ENCODE measurements at places on chromosomes 3 and 15.

DNA sequence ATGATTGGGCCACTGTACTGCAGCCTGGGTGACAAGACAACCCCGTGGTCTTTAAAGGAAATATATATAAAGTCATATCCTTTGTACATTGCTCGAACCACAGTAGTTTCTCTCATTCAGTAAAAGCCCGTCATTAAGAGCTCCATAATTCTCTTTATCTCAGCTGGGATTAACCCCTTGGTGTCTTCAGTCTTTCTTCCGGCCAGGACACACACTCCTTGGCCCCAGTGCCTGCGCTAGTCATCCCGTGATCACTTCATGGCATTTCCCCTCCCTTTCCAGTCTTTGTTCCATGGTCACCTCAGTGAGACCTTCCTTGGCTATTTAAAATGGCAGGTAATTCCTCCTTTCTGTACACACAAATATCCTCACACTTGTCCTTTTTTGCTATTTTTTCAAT, 3.3 kb downstream of the RPL35A start:
- DNase-seq: no peak

DNA sequence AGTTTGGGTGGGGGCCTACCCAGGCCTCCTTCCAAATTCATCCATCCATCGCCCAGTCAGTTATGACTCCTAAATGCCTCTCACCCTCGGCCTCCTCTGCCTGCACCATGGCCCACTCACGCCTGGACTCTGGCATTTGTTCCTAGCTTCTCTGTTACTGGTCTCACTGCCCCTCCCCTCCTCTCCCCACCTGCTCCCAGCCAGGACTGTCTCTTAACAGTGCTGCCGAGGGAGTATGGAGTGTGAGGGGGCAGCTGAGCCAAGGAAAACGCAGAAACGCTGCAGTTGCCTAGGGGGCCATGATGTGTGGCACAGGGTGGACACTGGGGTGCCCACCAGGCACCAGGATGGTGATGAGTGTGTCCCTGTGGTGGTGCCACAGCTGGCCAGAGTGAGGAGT, 3.1 kb downstream of the RCCD1 start:
- DNase-seq: no peak

- no peak for DNase-seq
Measured at GRCh38 chr3:149581681-149582370, 76.0 kb downstream of the WWTR1 start.

DNA sequence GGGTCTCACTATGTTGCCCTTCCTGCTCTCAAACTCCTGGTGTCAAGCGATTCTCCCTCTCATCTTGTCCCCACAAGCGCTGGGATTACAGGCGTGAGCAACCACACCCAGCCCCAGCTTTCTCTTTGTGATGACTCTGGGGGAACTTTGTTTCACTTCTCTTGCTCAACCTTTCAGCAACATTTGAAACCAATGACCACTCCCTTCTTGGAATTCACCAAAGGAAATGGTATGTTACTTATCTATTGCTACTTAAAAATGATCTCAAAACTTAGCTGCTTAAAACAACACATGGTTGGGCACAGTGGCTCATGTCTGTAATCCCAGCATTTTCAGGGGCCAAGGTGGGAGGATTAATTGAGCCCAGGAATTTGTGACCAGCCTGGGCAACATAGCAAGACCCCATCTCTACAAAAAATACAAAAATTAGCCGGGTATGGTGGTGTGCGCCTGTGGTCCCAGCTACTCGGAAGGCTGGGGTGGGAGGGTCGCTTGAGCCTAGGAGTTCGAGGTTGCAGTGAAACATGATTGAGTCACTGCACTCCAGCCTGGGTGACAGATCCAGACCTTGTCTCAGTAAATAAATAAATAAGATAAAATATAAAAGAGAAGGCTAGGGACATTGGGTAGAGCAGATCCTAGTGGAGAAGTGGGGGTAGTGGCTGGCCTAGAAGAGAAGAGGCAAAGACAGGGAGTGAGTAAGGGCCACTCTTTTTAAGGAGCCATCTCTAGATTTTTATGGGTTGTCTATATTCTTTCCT, 10.3 kb upstream of the COPG1 start:
- DNase-seq: peak; percentile 59

DNA sequence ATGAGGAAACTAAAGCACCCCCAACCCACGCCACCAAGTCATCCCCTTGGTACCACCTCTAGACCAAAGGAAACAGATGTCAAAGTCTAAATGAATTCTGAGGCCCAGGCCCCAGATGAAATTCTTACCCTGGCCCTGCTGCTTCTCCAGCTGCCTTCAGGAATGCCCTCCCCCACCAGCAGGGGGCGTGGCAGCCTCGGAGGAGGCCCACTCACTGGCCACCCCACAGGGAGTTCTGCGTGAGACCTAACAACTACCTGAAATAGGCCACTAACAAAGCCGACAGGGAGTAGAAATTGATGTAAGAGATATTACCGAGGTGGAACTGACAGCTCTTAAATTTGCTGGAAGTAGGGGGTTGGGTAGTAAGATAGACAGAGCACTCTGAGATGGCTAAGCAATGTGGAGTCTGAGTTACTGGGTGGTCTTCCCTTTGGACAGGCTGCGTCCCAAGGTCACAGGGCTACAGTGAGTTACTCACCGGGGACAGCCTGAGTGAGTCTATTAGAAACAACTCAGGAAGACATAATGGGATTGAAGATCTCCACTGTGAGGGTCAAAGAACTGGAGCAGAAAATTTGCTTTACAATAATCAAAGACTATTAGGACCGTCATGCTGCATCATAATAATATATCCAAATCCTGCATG, 240.7 kb downstream of the SHOX2 start:
- DNase-seq: peak; percentile 18

DNA sequence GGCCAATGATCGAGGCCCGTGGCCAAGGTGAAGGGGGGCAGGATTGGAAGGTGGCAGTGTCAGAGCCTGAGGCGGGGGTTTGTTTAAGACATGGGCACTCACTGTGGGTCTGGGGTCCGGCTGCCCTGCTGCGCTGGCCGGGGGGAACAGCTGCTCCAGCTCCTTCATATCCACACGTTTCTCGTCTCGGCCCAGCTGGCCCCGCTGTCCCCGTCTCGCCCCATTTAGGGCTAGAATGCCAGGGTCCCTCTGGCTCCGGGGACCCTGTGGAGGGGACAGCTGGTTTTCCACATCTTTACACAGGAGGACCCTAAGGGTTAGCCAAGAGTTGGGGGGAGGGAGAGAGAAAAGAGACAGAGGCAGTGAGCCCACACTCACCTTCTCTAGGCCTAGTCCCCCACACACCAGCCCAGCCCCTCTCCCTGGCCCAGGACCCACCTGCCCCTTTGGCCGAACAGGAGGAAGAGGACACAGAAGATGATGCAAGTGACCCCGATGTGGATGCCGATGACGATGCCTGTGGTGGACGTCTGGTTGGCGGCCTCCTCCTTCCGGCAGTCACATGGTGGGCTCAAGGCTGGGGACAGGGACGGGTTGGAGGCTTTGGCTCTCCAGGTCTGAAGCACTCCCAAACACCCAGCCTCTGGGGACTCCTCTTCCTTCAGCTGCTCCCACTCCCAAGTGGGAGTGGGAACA, 25.0 kb downstream of the RNU5B-1 start:
- no peak for DNase-seq

DNA sequence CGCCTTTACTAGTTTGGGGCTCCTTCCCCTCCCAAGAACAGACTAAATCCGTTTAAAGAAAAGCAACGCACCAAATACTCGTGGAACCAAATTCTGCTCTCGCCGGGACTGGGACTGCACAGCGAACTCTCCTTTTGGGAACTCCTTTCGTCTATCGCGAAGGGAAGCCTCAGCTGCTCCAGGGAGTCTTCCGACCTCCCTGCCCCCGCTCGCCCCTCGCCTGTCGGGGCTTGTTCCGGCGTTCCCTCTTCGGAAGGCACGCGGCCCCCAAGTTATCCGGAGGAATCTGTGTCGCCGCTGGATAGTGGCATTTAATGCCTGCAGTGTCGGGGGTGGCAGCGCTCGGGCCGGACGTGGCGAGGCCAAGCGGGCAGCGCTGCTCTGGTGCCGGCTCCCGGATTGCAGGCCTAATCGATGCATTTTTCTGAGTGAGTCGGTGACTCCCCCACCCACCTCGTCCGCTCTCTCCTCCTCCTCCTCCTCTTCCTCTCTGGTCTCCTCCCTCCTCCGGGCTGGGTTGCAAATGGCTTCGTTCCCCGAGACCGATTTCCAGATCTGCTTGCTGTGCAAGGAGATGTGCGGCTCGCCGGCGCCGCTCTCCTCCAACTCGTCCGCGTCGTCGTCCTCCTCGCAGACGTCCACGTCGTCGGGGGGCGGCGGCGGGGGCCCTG, at the start of gene TRIM71:
TSS of gene TRIM71 (plus strand) at position 440 of the 671 bp plus-strand sequence. CDS start at position 524, 84 bp downstream.
- no peak for DNase-seq

- DNase-seq: no peak
Measured at GRCh38 chr15:69906256-69907185, 191.2 kb downstream of the TLE3 start.

DNA sequence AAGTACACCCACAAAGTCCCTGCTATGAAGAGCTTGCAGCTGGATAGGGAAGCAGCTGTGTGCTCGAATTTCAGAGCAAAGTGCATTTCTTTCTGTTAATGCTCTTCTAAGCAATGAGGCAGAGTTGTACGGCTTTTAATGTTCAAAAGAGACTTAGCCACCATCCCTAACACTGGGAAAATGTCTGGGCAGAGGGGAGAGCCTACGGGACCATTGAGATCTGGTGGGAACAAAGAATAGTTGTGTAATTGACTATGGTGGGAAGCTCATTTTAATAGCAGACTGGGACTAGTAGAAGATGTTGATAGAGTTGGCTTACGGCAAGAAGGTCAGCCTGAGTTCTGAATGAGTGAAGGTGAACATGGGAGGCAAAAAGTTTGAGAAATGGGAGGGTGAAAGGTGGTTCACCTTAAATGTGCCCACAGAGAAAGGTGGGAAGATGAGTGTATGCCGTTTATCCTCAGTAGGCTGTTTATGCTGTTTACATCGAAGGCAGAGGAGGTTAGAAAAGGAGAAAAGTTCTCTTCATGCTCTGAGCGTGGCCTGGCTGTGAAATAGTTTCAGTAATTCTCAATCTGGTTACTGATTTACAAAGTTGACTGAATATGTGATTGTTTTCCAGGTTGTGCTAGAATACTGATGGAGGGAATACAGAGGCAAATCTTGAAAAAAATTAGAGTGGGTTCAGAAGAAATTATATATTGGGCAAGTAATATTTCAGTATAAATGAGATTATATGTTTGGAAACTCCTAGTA, 22.9 kb upstream of the UTS2B start:
- no peak for DNase-seq

- no peak for DNase-seq
Measured at GRCh38 chr15:31607656-31608055, 281.0 kb downstream of the KLF13 start.

DNA sequence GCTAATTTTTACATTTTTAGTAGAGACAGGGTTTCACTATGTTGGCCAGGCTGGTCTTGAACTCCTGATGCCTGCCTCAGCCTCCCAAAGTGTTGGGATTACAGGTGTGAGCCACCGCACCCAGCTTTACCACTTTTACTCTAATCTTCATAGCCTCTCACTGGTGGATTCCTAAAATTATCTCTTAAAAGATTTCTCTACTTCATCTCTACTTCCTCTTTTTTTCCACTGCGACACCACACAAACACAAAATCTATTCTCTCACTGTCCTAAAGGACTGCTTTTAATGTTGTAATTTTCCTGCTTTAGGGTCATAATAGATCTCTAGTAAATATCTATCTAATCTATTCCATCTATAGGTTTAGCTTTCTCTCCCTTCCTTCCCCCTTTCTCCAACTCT, 34.0 kb upstream of the TBL1XR1 start:
- DNase-seq: no peak

GRCh38 chr15:26144836-26145235, 281.7 kb upstream of the ATP10A start:
- no peak for DNase-seq

DNA sequence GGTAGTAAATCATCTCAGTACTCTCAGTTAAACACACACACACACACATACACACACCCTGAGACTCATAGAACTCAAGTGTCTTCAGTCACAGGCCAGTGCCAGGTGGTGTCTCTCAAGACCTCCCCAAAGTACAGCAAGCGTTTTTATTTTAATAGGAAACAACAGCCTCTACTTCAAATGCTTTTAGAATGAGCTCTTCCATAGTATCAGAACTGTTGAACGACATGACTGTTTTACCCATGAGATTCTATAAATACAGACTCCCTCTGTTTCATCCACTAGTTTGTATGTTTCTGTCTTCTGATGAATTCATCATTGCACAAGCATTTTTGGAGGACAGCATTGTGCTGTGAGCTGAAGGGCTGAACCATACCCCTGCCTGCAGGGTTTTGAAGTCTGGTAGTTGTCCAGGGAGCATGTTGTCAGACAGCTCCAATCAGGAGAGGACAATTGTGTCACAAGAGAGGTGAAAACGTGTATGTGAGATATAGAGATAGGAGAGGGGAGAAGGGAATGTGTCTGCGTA, 201.0 kb upstream of the BCL6 start:
- no peak for DNase-seq

GRCh38 chr15:77503240-77503639, 82.6 kb downstream of the HMG20A start:
- DNase-seq: no peak

DNA sequence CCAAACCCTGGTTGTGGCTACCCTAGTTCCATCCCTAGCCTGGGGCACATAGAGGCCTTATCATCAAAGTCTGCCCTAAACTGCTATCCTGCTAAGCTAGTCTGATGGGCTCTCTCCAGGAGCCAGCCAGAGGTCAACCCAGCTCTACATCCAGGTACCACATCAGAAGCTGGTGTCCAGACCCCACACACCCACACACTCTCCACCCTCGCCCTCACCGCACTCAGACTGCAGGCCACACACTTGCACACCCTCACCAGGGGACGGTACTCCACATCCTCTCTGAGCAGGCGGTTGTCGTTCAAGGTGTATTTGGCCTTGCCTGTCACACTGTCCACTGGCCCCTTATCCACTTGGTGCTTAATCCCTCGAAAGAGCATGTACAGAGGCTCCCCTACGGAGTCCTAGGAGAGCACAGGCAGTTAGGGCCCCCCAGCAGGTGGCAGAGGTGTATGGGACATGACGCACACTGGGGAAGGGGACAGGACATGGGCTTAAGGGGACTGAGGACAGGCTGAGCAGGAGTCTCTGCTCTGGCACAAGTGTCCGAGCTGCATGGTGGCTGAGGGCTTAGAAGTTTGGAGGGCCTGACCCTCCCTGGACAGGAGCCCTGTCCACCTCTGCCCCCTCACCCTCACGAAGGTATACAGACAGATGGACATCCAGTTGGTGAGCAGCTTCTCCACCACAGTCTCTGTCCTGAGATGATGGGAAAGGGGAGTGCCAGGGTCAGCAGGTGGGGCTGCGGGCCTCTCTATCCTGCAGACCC, 18.1 kb downstream of the PLXNB1 start:
- DNase-seq: no peak

- no peak for DNase-seq
Measured at GRCh38 chr3:58829321-58830000, 162.9 kb upstream of the FAM3D start.

GRCh38 chr15:43463507-43463906, 29.4 kb downstream of the TP53BP1 start:
- DNase-seq: no peak

Data from CD4-positive, alpha-beta T cell treated with Interleukin-15 for 4 hours (primary cell).